ENCODE measurements at places on chromosomes 3 and 15. TPM values are rescaled to one million over a fixed set of nuclear protein-coding genes. Genes with fewer than 3 reads are reported as not detected.
A peak's percentile ranks its signal among the peaks of the same experiment; 100 is the strongest.

DNA sequence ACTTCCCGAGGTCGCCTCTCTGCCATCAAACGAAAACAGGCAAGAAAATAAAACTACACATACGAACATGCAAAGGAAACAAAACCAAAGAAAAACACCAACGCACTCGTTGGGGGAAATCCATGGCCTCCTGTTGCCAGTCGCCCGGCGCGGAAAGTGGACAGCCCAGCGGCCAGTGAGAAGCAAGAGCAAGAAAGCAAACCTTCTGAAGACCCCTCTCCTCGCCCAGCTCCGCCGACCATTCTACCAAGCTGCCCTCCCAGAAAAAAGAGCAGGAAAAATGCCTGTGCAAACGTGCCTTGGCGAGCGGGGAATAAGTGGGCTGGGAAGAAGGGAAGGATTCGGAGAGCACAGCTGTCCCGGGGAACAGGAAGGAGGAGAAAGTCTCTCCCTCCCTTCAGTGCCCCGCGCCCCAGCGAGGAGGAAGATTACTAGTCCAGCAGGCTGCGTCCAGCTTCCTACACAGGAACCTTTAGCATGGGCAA, 802 bp upstream of the NECTIN3 start:
- peaks cover 34% of the 10 kb centered on the region for H3K4me1 ChIP-seq
- peak; percentile 82 for DNase-seq
- H3K27me3 ChIP-seq: peaks cover 13% of the 10 kb centered on the region
- peak overlapping the region; percentile 85 for H3K4me3 ChIP-seq

The ADAMTS9 gene
- total RNA-seq: 8.6 TPM

- no peak overlapping the region for H3K4me3 ChIP-seq
- peaks cover 34% of the 10 kb centered on the region for H3K36me3 ChIP-seq
These were observed 2.3 kb downstream of the GLYCTK start for GRCh38 chr3:52289747-52290595.

The CADPS gene
- total RNA-seq: 3.6 TPM

GRCh38 chr15:43777267-43777914, 625 bp upstream of the ELL3 start:
- DNase-seq: peak; percentile 91
- H3K27me3 ChIP-seq: no peaks in the 10 kb centered on the region
- H3K4me3 ChIP-seq: peak overlapping the region; percentile 65
- H3K27ac ChIP-seq: peak overlapping the region; percentile 89
- peaks cover 16% of the 10 kb centered on the region for H3K36me3 ChIP-seq

DNA sequence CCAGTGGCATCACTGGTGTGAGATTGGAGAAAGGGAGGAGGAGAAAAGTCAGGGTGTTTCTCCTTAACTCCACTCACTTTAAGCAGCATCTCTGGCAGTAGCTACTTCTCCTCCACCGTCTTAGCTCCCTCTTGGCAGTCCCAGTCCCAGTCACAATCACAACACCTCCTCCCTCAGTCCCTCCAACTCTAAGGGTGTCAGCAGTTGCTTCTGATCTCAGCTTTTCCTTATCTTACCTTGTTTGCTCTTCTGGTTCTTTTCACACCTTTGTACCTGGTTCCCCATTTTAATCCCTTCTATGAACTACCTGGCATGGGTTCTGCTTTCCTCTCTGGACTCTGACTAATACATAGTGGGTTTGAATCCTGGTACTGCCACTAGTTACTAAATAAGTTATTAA, 188.3 kb upstream of the CTDSPL start:
- no peak for DNase-seq
- no peak overlapping the region for H3K4me3 ChIP-seq

The NDN gene
- 9.4 TPM for total RNA-seq

DNA sequence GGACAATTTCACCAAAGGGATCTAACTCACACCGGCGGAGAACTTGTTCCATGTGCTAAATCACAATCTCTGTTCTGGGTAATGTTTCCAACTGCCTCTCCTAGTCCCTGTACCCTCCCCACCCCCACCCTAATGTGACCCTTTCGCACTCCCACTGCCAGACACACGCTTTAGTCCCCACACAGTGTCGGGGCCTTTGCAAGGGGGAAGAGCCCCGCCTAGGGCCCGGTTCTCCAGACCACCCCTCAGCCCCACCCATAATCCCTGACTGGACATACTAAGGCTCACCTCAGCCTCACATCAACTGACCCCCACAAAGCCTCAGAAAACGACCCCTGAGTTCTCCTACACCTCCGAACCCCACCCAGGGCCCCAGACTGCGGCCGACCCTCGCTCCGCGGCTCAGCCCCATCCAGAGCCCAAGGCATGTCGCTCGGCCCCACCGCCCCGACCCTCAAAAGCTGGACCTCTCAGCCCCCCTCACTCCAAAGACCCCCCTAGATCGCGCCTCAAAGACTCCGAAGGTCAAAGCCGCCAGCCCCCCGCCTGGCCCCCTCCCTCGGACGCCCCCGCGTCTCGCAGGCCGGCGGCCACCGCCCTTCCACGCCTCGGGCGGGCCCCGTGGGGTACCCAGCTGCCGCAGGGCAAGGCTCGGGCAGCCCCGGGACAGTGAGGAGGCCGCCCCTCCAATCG, 72.0 kb upstream of the MAP4 start:
- no peaks in the 10 kb centered on the region for H3K36me3 ChIP-seq
- H3K4me3 ChIP-seq: peak overlapping the region; percentile 96
- DNase-seq: peak; percentile 82
- peaks cover 38% of the 10 kb centered on the region for H3K4me1 ChIP-seq
- no peaks in the 10 kb centered on the region for H3K27me3 ChIP-seq
- H3K27ac ChIP-seq: peak overlapping the region; percentile 99

GRCh38 chr3:147173257-147173656, 233.1 kb downstream of the ZIC4 start:
- H3K4me1 ChIP-seq: no peaks in the 10 kb centered on the region
- no peaks in the 10 kb centered on the region for H3K36me3 ChIP-seq
- no peak overlapping the region for H3K27ac ChIP-seq
- no peak overlapping the region for H3K4me3 ChIP-seq

The CCDC54 gene
- not detected for total RNA-seq

- no peak for DNase-seq
- peak overlapping the region; percentile 2 for H3K4me3 ChIP-seq
- peaks cover 8% of the 10 kb centered on the region for H3K4me1 ChIP-seq
- no peaks in the 10 kb centered on the region for H3K27me3 ChIP-seq
These were observed 85.6 kb downstream of the PDCD6IP start for GRCh38 chr3:33883951-33884561.

DNA sequence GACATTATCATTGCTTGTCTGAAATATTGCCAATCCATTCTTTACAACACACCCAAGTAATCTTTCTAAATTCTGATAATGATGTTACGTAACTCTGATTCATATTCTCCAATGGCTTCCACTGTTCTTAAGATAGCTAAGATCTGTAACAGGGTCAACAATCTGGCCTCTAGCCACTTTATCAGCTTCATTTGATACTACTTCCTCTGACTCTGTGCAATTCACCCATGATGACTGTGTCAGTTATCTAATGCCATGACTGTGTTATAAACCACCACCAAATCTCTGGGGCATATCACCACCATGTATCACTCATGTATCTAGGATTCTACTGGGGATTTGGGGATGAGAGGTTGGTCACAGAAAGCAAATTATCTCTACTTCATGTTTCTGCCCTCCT, 44.0 kb downstream of the CD200 start:
- H3K36me3 ChIP-seq: no peaks in the 10 kb centered on the region
- DNase-seq: no peak
- H3K4me3 ChIP-seq: no peak overlapping the region
- no peak overlapping the region for H3K27ac ChIP-seq

The KCNAB1 gene
- 1.5 TPM for total RNA-seq

The EPHA6 gene
- not detected for total RNA-seq

DNA sequence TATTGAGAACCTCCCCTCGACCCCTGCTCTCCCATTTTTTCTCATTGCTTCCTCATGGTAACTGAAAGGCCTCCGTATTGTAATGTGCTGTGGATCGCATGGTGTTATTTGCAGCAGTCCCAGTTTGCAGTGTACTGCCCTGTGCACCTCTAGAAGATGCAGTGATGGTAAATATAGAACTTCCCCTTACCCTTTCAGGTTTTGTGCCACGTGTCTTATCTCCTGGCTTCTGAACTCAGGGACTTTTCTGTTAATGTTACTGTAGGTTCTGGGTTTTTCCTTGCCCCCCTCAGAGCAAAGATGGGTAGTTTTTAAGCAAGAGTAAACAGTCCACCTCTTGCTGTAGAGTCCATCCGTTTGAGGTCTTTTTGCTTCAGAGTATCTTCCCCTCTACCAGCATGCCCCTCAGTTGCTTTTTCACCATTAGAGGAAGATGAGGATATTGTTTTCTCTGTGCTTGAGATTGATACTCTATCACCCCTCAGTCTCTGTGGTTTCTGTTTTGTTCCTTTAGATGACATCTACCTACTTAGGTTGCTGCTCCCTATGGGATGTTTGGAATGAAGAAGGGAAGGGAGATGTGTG, 22.4 kb downstream of the CHD2 start:
- H3K4me1 ChIP-seq: peaks cover 64% of the 10 kb centered on the region
- no peak for DNase-seq
- H3K27me3 ChIP-seq: no peaks in the 10 kb centered on the region
- peak overlapping the region; percentile 47 for H3K27ac ChIP-seq
- H3K4me3 ChIP-seq: no peak overlapping the region

DNA sequence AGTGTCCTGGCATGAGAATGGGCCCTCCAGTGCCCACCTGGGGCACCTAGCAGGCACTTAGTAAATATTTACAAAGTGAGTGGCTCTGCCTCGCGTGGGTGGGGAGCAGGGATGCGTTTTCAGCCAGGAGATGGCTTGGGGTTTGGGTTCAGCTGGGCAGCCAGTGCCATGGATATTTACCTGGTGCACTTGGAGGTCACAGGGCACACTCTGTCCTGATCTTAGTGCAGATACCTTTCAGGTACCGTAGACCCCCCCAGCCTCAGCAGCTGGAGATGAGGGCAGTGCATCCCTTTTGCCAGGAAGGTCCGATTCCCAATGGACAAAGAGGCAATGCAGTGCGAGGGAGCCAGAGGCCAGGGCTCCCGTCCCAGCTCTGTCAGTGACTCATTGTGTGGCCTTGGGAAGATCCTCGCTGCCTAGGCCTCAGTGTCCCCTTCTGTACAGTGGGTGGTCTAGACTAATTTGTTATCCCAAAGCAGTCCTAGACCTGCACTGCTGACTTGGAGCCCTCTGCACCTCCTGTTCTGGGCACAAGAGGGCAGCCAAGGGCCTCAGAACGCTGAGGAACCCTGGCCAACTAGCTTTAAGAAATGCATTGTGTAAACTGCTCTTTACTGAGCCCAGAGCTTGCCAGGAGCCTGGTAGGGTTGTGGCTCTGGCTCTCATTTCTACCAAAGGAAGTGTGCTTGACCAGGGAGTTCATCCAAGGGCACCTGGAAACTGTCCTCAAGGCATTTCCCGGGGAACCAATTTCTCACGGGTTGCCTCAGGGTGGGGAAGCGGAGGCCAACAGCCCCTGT, 16.0 kb downstream of the HDAC11 start:
- no peak overlapping the region for H3K27ac ChIP-seq
- H3K27me3 ChIP-seq: no peaks in the 10 kb centered on the region
- H3K4me3 ChIP-seq: no peak overlapping the region
- peaks cover 17% of the 10 kb centered on the region for H3K36me3 ChIP-seq
- H3K4me1 ChIP-seq: peaks cover 21% of the 10 kb centered on the region
- DNase-seq: no peak

DNA sequence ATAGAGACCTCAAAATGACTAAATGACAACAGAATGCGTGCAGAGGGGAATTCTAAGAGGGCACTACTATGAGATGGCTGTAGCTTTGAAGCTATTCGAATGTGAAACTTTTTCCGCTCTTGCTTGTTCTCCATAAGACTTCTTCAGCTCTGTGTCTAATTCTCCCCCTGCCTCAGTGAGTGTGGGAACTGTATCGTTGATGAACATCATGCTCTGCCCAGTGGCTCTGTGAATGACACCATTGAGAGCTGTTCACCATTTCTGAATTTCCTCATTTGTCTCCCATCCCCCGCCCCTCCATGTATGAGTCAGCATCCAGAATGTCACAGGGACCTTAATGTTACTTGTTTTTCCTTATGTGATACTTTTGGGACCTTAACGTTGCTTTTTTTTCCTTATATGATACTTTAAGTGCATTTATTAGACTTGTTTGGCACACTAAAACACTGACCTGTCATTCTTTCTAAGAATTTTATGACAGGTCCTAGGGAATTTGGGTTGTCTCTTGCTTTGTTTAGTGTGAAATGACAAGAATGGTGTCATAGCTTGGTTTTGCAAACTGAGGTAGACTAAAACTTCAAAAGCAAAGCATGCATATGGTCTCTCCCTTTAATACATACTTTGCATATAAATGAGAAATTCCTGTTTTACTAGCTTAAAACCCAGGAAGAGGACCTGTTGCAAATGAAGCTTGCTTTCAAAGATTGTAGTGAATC, 99.6 kb downstream of the FNDC3B start:
- H3K27ac ChIP-seq: no peak overlapping the region
- H3K36me3 ChIP-seq: no peaks in the 10 kb centered on the region
- no peak overlapping the region for H3K4me3 ChIP-seq
- no peaks in the 10 kb centered on the region for H3K27me3 ChIP-seq

DNA sequence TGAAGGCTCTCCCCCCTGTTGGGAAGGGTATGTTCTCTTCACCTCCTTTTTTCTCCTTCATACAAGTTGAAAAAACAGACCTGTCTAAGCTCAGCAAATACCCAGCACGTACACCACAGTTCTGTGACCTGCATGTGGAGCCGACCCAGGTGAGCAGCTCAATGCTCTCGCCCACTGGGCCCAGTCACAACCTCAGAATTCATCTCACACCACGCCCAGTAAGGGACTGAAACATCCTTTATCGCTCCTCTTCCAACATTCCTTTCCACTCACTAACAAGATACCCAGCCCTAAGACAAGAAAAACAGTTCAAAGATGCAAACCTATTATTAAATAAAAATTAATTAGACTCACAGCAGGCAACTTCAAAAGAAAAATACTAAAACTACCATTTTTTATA, 68.9 kb downstream of the FOXP1 start:
- DNase-seq: no peak
- no peaks in the 10 kb centered on the region for H3K36me3 ChIP-seq
- H3K4me3 ChIP-seq: no peak overlapping the region

- H3K4me3 ChIP-seq: no peak overlapping the region
- H3K27me3 ChIP-seq: peaks cover 2% of the 10 kb centered on the region
- no peak overlapping the region for H3K27ac ChIP-seq
- no peaks in the 10 kb centered on the region for H3K4me1 ChIP-seq
- no peaks in the 10 kb centered on the region for H3K36me3 ChIP-seq
These were observed 99.2 kb upstream of the C3orf80 start for GRCh38 chr3:160126051-160126450.

GRCh38 chr3:186633481-186633880, 6.7 kb upstream of the FETUB start:
- no peak for DNase-seq
- no peaks in the 10 kb centered on the region for H3K36me3 ChIP-seq
- no peak overlapping the region for H3K4me3 ChIP-seq
- H3K27me3 ChIP-seq: no peaks in the 10 kb centered on the region
- peaks cover 4% of the 10 kb centered on the region for H3K4me1 ChIP-seq
- H3K27ac ChIP-seq: no peak overlapping the region

The ATP8B4 gene
- total RNA-seq: 3.2 TPM

DNA sequence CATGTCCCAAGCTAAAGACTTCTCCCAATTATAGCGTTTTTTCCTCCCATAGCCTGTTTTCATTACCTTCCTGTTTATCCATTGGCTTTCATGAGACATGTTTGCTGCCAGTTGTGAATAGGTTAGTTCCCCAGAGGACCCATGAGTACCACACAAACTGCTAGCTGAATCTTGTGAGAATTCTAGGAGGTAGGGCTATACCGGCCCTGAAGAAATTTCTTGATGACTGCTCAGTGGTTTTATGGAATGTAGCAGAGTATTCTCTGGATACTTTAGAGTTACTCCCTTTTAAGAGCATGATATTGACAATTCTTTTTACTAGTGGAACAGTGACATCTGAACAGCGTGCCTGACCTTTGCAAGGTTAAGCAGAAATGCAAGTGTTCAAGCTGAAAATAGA, 210.4 kb downstream of the MCTP2 start:
- no peak for DNase-seq
- no peak overlapping the region for H3K4me3 ChIP-seq
- H3K27me3 ChIP-seq: no peaks in the 10 kb centered on the region
- H3K4me1 ChIP-seq: no peaks in the 10 kb centered on the region
- no peak overlapping the region for H3K27ac ChIP-seq

All from suprapubic skin (tissue), 4 donors.